ENCODE measurements at places on chromosomes 7 and 10.

GRCh38 chr7:149020483-149020882, 7.8 kb downstream of the PDIA4 start:
- DNase-seq = no peak

DNA sequence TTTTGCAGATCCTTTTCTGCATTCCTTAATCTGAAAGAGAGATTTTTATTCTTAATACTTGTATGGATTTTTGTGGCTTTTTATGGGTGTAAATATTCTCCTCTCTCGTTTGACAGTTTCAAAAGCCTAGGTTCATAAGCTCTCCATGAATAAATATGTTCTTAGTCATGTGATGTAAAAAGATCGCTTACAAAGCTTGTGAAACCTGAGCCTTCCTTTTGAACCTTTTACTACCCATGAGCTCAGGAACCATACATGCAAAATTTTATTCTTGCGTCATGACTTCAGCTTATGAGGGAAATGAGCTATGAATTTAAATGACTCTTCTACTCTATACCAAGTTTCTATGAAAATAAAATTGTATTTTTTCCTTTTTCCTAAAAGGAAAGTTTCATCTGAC, 98.7 kb downstream of the POLL start:
- peak; percentile 11 for DNase-seq

- peak; percentile 14 for DNase-seq
Measured at GRCh38 chr10:48800007-48800675, 115.5 kb downstream of the WDFY4 start.

DNA sequence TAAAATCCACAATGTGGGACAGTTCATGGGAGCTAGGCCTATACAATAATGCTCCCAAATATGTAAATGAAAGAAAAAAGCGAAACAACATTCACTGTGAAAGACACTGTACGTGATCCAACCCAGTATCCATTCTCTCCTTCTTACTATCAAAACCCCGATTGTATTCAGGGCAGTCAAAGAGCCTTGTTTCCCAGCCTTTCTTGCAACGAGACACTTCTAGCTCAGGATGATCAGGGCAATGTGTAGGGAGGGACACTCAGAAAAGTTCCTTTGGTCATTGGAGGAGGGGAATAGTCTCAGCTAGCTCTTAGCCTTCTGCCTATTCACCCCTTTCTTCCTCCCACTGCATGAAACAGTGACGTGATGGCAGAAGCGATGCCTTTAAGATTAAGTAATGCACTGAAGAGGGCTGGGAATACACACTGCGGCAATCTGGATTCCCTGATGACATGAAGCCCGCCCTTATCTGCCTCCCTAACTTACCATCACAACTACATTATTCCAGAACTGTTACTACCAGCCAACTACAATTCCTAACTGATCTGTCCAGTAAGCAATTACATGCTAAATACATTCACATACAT, 27.3 kb downstream of the UBE2H start:
- no peak for DNase-seq

DNA sequence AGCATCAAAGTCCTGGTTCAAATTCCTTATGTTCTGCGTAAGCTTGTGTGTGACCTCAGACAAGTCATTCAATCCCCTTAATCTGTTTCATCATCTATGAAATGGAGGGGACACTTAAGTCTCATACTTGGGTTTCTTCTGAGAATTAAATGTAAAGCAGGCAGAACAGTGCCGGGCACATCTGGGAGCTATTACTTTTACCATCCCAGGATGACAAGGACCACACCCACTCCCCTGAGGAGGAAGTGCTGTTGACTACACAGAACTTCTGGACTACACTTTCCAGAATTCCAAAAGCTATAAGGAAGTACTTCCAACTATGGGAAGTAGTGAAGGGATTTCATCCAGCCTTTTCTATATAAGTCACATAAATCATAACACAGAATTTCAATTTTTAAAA, 294.9 kb downstream of the IPMK start:
- DNase-seq = no peak
